ENCODE measurements at places on chromosomes 1 and 21.

DNA sequence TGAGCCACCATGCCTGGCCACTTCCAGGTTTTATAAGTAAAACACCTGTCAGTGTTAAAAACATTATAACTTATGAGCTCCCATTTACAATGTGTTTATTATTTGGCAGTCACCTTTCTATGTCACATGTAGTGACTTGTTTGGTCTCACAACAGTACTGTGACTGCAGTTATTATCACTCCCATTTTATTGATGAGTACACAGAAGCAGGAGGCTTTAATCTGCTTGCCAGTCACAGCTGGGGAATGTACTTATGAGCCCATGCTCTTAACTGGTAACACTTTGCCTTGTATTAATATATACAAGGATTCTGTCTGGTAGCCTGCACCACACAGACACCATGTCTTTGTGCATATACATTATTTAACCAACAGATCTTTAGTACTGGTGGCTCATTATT, 31.1 kb upstream of the BACH1 start:
- DNase-seq: no peak

- DNase-seq: no peak
These were observed 10.9 kb downstream of the TNFRSF25 start for GRCh38 chr1:6454856-6455751.

DNA sequence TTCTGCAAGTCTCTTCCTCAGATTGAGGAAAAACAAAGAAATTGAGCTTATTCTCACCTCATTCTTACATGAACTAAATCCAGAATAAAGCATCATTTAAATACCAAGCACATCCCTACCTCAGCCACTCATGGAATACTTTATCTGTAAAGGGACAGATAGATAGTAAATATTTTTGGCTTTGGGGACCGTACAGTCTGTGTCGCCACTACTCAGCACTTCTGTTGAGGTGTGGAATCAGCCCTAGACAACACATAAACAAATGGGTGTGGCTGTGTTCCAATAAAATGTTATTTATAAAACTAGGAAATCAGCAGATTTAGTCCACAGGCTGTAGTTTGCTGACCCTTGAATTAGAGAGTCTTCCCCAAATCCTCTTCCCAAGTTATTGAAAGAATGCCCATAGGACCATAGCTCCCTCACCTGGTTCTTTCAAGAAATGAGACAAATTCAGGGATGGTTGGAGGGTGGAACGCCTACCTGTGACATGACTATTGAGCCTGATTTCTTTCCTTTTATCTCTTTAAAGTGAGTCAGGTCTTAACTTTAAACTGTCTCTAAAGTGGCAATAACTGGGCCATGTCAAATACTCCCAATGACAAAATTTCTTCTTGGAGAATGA, 878.5 kb downstream of the USP25 start:
- no peak for DNase-seq

DNA sequence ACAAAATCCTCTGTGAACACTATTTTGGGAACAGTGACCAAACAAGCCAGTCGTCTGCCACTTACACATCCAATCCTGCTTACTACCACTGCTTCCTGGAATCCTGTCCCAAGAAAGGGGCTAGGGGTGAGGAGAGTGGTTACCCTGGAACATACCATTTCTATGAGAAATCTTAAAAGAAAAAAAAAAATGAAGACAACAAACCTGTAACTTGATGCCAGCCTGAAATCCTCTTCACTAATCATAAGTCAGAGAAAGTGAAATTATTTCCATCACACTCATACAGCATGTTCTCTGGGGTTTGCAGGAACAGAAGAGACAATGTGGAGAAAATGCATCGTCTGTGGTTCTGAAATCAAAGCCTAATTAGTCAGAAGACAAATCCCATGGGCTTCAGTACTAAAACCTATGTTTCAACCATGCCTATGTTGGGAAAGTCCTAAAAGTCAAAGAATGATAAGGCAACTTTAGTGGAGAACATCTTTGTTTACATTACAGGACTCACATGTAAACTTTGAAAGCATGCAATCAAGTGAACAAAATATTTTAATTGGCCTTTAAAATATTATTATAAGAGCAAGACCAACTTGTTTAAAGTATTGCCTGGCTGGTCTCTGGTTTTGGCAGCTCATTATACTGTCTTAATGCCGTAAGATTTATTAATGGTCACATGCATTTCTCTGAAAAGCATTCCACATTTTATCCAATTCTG, 220.7 kb downstream of the LTN1 start:
- DNase-seq: no peak

DNA sequence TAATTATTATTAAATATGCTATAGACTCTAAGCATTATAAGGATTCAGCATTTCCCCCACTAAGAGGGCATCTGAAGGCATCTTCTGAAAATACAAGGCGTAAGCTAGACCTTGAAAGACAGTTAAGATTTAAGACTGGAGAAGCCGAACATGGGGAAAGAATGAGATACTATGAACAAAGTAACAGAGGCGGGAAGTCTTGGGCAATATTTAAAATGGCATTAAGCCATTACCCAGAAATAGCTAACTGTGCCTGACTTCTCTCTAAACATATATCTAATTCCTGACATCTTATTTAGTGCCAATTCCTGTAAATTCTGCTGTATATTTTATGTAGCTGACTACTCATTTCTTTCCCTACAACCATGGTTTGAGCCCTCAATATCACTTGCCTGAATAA, 20.9 kb downstream of the DPH5 start:
- no peak for DNase-seq

DNA sequence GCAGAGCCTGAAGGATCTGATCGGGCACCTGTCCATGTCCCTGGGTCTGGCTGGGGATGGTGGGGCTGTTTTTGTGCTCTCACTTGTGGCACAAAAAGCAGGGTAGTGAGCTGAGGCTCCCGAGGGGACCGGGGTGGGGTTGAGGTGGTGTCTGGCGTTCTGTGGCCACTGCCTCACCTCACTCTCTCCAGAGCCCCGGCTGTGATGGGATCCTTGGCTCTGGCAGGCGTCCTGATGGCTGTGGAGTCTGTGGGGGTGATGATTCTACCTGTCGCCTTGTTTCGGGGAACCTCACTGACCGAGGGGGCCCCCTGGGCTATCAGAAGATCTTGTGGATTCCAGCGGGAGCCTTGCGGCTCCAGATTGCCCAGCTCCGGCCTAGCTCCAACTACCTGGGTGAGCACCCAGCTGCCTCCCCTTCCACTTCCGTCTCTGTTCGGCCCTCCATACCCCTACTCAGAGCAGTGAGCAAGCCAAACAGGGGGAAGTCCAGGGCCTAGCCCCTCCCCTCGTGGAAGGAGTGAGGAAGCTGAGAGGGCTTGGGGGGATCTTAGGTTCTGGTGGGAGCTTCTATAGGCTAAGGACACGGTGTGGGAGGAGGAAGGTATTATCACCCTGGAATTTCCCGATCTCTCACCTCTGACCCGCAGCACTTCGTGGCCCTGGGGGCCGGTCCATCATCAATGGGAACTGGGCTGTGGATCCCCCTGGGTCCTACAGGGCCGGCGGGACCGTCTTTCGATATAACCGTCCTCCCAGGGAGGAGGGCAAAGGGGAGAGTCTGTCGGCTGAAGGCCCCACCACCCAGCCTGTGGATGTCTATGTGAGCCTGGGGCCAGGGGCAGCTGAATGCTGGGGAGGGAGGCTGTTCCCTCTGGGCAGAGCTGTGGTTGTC, 7.0 kb downstream of the ADAMTSL4 start:
- DNase-seq: peak; percentile 25
